ENCODE measurements at places on chromosomes 13 and 19.

DNA sequence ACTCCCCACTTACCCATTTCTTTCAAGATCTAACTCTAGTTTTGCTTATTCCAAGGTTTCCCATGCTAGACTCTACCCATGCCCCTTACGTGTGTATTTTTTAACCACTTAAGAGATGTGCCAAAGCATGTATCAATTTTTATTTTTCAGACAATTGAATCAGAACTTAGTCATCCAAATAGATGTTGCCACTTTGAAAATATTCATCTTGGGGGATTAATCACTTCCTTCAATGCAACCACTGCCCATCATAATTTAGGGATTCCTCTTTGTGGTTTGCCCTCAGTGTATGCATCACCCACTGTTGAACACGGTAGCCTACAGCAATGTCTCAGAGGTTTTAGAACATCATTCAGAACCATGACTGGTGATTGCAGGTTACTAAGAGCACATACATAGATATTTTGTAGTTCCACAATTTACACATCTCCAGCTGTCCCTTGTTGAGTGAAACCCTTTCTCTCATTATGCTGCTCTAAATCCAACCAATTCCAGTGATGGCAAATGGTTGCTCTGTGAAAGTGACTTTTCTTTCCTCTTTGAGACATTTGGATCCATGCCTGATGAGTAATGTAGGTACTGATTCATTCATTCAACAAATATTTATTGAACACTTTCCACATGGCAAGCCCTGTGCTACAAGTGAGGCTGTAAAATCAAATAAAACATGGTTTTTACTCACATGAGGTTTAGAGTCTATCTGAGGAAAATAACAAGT, 60.6 kb upstream of the SERP2 start:
- DNase-seq, result no peak

DNA sequence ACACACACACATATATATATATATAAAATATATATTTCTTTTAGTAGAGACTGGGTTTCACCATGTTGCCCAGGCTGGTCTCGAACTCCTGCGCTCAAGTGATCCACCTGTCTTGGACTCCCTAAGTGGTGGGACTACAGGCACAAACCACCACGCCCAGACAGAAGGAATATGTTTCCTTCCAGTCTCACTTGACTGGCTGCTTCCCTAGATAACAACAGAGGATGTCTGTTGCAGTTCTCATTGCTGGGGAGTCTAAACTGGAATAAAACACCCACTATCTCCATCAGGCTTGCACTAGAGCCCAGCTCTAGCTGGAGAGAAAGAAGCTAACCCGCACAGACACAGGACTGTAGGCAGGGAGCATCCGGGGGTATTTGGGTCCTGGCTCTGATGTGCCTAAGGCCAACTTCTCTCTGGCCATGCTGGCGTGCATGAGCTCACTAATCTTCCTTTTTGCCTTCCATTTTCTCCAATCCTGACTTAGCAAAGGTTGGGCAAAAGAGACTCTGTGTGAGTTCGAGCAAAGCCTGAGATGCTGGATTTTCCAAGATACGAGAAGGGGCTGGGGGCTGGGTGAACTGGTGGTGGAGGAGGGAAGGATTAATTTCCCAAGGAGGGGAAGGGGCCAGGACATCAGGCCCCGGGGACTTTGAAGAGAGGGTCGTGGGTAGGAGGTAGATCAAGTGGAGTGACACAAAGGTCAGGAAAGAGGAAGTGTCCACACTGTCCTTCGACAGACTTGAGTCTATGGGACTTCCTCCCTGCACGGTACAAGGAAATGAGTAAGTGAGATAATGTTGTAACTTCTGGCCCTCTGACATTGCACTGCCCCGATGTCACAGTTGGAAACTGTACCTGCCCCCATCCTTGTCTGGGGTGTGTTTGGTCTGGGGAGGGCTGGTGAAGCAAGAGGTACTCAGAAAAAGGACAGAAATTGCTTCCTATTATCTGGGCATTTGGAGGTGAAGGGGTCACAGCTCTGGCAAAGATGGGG, 22.5 kb upstream of the ALOX5AP start:
- DNase-seq, result no peak

GRCh38 chr13:50893211-50893852, 16.3 kb upstream of the RNASEH2B start:
- peak; percentile 65 for DNase-seq

DNA sequence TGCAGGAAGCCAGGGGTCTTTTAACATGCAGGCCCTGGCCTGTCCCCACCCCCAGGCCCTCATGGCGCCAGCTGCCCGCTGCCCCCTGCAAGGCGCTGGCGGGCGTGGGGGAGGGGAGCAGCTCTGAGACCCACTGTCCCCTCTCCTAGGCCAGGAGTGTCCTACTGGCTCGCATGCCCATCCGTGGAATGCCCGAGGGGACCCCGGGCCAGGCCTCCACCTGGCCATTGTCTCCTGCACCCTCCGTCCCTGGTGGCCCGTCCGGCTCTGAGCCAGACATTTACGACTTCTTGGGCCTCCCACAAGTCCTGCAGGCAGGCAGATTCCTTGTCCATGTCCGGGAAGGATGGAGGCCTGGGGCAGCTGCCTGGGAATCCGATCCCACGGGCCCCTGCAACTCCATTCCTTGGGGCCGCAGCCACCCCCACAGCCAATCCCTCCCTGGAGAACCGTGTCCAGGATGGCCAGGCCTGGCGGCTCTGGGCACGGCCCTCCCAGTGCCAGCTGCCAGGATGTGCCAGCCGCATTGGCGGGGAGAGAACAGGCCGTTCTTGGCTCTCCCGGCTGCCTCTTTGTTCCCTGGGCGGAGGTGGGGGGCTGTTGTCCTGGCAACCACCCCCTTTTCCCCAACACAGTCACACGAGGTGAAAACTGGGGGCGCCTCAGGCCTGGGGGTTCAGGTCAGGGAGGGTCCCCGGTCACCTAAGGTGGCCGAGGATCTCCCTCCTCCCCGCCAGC, 10.5 kb upstream of the PLIN3 start:
- DNase-seq, result no peak

- DNase-seq, result no peak
These were observed 31.1 kb downstream of the OPA3 start for GRCh38 chr19:45553464-45553863.

DNA sequence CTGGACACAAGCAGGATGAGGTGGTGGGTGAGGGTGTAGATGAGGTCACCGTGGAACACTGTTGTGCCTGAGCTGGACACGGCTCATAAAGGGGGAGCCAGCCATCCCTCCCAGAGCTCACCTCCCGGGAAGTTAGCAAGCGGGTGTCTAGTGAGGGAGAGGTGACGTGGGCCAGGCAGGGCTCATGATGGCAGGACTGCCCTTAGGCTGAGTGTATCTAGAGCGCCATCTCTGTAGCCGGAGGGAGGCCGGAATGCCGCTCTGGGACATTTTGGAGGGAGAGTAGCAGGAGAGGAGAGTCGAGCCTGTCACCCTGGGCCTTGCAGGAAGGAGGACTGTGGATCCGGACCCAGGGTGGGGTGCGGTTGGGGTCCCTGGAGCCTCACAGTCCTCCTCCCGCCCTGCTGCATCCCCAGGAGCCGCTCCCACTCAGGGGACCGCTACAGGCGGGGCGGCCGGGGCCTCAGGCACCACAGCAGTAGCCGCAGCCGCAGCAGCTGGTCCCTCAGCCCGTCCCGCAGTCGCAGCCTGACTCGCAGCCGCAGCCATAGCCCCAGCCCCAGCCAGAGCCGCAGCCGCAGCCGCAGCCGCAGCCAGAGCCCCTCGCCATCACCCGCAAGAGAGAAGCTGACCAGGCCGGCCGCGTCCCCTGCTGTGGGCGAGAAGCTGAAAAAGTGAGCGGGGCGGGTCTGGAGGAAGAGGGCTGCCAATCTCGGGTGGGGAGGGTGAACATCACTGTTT, 9.2 kb downstream of the ZNF296 start:
- no peak for DNase-seq

GRCh38 chr13:74596691-74597090, 462.5 kb upstream of the KLF12 start:
- no peak for DNase-seq

- no peak for DNase-seq
These were observed 79.3 kb downstream of the KDM4B start for GRCh38 chr19:5048091-5048726.

DNA sequence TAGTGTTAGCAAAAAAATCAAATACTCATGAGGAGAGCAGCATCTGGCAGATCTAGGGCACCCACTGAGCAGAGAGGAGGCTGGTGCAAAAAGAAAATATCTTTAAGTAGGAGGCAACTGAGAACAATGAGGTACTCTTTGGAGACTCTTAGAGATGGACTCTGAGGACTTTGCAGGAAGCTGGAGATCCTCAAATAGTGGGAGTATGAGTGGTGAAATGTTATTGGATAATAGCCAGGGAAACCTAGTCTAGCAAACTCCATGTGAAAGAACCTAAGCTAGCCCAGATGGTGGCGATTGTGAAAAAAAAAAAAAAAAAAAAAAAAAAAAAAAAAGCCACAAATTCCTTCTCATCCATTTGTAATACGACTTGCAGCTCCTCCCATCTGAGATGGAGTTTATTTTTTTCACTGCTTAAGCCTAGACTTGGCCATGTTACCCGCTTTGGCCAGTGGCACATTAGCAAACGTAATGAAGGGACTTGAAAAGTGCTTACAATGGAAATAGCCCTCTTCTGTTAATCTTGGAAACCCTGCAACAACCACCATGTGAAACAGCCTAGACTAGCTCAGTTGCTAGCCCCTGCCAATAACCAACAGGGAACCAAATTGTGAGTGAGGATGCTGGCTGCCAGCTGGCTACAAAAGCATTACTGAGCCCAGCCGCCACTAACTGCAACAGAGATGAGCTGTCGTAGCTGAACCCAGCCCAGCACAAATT, 476.2 kb downstream of the KLF12 start:
- no peak for DNase-seq

DNA sequence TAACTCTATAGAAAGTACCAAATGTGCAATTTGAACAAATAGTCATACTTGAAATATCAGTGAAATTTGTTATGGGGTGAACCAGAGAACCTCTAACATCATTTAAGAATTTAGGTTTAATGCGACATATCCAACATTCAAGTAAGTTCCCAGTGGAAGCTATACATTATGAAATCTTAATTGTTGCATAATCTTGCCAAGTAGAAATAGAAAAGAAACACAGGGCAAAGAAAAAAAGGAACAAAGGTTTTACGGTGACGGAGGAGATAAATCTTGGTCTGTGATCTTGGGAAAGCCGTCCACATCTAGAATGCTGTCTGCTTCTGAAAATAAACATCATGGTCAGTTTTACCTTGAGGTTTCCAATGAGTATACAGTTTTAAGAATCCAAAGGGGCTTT, 445.7 kb downstream of the RFC3 start:
- DNase-seq, result no peak

DNA sequence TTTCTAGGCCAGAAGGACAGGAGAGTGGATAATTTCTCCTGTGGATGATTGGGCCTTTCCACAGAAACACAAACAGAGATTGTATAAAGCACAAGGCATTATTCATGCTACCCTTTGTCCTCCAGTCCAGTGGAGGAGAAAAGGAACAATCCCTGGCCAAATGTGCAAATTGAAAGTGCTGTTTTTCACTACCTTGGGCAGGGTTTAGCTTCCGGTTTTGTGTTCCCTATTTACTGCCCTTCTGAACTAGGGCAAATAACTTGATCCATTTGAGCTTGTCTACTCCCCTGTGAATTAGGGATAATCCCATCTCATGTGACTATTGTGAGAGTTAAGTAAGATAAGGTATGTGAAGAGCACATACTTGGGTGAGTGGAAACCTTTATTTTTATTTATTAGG, 13.3 kb downstream of the PDX1 start:
- DNase-seq, result no peak

- no peak for DNase-seq
These were observed 23.6 kb downstream of the LYL1 start for GRCh38 chr19:13078897-13079541.

DNA sequence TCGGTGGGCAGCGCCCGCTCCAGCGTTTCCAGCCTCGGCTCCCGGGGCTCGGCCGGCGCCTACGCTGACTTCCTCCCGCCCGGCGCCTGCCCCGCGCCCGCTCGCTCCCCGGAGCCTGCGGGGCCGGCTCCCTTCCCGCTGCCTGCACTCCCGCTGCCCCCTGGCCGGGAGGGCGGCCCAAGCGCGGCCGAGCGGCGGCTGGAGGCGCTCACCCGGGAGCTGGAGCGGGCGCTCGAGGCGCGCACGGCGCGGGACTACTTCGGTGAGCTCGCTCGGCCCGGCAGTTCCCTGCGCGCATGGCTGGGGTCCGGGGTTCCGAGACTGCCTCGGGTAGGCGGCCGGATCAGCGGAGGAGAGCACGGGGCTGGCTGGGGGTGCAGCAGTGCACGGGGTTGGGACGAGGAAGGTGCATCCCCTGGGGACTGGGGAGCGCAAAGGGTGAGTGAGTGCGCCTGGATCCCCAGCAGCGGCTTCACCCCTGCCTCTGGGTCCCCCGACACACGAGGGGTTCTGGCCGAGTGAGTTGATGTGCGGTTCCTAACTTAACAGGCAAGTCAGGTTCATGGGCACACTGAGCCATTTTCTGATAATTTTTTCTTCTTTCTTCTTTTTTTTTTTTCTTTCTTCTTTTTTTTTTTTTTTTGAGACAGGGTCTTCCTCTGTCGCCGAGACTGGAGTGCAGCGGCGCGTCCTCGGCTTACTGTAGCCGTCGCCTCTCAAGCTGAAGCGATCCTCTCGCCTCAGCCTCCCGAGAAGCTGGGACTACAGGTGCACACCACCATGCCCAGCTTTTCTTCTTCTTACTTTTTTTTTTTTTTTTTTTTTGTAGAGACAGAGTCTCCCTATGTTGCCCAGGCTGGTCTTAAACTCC, 1.1 kb downstream of the WTIP start:
- no peak for DNase-seq

DNA sequence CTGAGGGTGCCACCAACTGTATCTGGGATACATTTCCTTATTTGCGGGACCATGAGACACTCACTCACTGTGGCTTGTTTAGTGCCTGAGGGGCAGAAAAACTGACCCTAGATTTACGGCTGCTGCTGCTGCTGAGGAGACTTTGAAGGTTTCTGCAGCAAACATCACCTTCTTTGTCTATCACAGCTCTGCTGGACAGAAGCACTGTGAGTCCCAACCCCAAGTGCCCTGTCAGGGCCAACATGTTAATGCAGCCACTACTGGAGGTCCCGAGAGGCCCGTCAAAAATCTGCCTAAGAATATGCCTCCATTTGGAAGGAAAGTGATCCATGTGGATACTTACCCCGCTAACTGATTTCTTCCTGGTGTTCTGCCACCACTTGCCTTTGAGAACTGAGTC, 37.3 kb upstream of the UBL3 start:
- DNase-seq, result no peak
